ENCODE measurements at places on chromosomes 7 and 10.

DNA sequence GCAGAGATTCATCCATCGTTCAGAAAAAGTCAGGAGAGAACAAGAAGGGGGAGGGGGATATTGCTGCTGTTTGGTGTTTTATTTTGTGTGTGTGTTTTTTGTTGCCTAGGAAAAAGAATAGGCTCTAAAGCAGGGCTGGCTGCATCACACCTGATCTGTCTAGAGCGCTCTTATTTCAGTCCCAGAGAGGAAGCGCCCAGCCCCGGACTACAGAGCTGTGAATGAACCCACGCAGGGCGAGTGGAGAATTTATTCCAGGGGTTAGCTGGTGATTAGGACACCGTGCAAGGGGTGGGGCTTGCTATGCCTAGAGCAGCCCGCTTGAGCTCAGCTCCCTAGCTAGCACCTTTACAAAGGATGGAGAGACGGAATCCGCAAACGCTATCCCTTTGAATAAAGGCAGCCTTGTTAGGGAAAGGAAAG, 621 bp upstream of the FAM13C start:
- peak; percentile 46 for DNase-seq

DNA sequence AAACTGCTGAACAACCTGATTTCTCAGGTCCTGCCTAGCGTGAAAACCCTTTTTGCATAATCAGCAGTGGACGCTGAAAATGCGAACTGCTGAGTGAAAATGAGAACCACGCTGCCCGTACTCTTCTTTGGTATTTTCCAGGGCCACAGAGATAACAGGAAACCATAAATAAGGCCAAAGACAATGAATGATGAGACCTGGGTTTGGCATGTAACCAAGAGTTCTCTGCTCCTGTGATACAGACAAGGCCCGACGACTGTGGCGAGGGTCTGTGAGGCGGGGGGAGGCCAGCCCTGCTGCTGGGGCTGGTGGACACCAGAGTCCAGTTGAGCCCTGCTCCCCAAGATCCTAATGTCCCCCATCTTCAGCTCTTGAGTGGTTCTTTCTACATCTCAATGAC, 236.0 kb downstream of the WDR11 start:
- DNase-seq = no peak

DNA sequence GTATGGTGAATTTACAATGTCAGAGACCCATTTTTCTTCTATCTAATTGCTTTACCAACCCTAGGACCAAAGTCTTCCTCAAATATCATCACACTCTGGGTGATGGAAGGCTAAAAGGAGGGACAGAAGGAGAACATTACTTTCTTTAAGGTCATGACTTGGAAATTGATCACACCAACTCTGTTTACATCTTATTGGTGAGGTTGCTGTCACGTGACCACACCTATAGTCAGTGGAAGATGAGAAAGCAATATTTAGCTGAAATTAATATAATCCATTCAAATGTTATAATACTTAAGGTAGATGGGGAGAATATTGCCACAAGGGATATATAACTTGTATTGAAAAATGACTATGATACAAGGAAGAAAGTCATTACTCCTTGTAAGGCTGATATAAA, 183.6 kb upstream of the SMIM30 start:
- DNase-seq = no peak

DNA sequence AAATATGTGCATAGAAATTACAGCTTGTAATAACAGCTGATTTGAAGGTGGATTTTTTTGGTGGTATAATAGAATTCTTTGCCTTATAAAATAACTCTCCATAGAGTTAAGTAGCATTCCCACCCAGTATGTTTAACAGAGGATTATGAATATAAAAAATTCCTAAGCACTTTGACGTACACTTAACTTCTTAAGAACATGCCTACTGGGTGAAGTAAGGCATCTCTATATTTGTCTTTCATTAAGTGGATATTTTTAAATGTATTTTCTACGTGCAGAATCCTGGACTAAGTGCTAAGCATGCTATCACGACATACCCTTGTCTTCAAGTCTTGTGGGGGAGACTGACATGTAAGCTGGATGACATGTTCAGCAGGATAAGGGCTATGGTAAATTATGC, 217.7 kb upstream of the BMPER start:
- DNase-seq = no peak

- DNase-seq = peak; percentile 71
These were observed 61.4 kb upstream of the PPP1R3C start for GRCh38 chr10:91694170-91694794.

GRCh38 chr10:114686013-114686412, 27.9 kb upstream of the ABLIM1 start:
- no peak for DNase-seq

DNA sequence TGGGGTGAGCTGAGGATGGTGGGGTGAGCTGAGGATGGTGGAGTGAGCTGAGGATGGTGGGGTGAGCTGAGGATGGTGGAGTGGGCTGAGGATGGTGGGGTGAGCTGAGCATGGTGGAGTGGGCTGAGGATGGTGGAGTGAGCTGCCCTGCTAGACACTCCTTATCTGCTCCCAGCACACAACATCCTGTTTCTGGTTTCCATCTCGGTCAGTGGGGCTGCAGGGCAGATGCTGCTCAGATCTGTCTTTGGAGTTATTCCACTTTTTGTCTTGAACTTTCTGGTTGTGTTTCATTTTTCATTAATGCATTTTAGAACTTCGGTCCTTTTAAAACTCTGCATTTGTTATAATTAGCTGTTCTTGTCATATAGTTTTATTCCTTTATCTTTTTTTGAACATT, 67.9 kb upstream of the ANTXRL start:
- no peak for DNase-seq

DNA sequence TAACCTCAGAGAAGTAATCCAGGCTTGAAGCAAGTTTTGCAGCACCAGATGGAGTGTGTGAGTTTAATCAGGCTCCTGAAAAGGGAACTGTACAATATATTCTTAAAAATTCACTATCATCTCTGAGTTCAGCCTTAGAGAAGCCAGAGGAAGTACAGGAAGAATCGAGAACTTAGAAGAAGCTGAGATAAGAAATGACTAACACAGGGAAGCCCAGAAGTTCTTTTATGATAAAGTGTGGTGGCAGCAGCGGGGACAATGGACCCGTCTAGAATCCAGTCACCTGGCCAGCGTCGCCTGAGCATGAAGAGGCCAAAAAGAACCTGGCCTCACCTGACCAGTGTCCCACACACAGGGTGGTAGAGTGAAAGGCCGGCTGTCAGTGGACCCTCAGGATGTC, 161.0 kb downstream of the USP6NL start:
- DNase-seq = no peak

Measured in iPS-NIHi11 (cell line).